Myocyte (in vitro differentiated cells): ENCODE measurements at places on chromosomes 6 and 20. TPM values are rescaled to one million over a fixed set of nuclear protein-coding genes. Genes with fewer than 3 reads are reported as not detected.

- DNase-seq = no peak
Observed at GRCh38 chr6:139939189-139939979, 564.9 kb upstream of the CITED2 start.

GRCh38 chr6:16136621-16137450 lies 8.0 kb downstream of the MYLIP start:
- peak; percentile 86 for DNase-seq

GRCh38 chr20:49904440-49905214 lies 10.7 kb downstream of the SPATA2 start:
- DNase-seq = no peak

- DNase-seq = no peak
Observed at GRCh38 chr20:49420292-49420691, 62.2 kb downstream of the KCNB1 start.

DNA sequence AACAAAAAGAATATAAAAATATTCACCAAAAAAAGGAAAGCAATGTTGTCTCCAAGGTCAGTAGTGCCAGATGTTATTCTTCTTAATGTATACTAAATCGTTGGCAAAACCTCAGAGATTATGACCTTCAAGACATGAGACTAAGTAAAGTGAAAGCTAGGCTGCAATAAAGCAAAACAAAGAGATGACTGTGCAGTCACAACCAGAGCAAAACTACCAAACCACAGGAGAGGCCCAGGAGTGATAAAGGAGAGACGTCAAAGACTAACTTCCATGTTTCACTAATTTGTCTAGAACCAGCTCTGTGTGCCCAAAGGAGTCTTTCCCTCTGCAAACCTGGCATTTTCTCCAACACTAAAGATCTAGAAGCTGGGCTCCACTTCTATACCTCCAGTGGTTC lies 155.9 kb upstream of the POU3F2 start:
- no peak for DNase-seq

DNA sequence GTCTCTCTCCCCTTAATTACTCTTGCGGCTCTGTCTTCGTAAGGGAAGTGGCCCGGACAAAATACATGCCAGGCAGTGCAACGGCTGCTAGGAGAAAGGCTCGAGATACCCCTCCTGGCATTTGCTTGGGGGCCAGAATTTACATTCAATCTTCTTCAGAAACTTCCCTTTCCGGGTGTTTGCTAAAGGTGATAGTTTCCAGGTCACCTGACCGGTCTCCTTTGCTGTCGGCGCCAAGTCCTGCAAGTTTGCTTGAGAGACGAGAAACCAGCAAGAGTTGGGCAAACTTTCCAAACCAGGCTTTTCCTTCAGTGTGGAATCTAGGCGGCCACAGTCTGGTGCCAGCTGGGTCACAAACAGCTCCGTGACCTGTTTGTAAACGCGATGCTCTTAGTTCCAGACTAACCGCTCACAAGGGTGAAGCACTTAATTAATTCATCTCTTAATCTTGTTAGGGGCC lies 563 bp upstream of the SRSF3 start:
- no peak for DNase-seq

GRCh38 chr6:137217801-137218472 lies 1.2 kb downstream of the IFNGR1 start:
- peak; percentile 53 for DNase-seq

DNA sequence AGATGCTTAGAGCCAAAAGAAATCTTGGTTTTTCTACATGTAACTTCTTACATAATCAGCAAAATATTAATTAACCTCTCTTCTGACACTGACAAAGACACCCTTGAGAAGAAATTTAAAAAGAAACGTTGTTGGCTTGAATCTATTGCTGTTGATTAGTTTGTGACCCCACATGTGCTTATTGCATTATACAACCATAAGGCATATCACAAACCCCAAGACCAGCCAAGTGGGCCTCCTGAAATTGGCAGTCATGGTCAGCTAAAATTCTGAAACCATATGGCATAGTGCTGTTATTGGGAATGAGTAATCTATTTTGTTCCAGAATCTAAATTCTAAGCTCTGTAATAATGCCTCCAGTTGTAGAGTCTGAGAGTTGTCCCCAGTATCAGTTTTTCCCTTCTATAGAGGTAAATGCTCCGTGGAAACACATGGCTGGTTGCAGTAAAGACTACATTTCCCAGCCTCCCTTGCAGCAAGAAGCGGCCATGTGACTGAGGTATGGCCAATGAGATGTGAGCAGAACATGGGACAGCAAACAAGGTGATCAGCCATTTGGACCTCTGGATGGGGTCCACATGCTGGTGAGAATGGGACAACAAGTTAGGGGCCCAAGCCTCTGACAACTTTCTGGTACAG lies 42.3 kb upstream of the PTPN1 start:
- DNase-seq = peak; percentile 40

GRCh38 chr6:20204512-20204894 lies 7.8 kb downstream of the MBOAT1 start:
- DNase-seq = no peak

GRCh38 chr6:45461486-45461885 lies 83.8 kb upstream of the SUPT3H start:
- DNase-seq = no peak

DNA sequence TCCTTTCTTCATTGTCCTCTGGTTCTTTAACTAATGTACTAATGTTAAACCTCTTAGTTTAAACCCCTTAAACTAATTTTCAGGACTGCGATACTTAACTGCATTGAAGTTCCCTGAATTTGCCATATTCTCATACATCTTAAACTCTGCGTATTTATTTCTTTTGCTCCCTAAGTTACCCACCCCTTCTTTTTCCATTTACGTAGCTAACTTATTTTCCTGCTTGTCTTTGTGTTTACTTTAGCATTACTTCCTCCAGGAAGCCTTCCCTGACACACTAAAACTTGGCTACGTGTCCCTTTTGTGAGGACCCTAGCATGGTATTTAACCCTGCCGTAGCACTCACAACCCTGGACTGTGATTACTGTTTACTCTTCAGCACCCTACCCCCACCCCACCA lies 79.0 kb downstream of the UBR2 start:
- DNase-seq = no peak

GRCh38 chr6:31037169-31037568 lies 26.9 kb downstream of the MUC22 start:
- DNase-seq = peak; percentile 93

DNA sequence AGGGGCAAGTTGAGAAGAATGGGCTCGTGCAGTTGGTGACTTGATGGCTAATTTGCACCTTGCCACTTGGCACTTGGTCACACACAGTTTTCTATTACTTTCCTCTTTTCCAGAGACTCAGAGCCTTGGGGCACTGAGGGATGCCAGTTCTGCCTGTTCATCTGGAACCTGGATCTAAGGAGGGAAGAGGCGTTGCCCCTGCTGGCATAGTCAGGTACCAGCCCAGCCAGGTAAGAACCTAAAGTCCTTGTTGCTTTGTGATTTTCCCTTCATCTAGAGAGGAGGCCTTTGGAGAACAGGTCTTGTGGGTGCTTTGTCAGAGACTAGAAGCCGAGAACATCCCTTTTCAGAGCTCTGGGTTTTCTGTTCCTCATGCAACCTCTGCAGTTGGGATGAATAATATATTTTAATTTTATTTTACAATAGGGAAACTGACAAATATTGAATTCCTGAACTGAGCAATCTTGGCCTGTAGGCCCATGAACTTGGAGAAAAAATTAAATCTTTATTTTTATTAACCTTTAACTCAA lies 11.4 kb downstream of the SYTL3 start:
- DNase-seq = no peak

DNA sequence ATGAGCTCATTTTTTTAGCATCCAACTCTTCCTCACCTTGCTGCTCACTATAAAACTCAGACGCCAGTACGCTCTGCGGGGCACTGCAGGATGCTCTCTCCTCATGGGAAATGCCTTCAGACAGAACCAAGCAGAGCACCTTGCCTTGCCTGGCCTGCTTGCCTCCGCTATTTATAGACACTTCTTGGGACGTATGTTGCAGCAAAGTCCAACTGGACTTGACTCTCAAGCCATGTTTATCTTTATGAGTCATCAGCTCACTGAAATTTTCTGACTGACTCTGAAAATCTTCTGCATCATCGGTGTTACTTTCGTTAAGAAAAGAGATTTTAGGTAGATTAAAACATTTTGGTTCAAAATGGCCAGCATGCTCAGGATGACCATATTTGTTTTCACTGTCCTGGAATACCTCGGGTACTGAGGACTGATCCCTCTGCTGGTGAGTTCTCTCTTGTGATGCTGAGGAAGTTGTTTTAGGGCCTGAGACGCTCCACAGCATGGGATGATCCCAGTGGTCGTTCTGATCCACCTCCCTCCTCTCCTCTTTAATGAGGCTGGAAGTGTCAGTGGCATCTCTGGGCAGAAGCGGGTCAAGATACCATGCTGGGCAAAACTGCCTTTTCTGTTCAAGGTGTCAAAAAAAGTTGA lies 204.5 kb downstream of the KIF16B start:
- peak; percentile 27 for DNase-seq

- no peak for DNase-seq
Observed at GRCh38 chr20:12079490-12079889, 161.8 kb downstream of the BTBD3 start.

DNA sequence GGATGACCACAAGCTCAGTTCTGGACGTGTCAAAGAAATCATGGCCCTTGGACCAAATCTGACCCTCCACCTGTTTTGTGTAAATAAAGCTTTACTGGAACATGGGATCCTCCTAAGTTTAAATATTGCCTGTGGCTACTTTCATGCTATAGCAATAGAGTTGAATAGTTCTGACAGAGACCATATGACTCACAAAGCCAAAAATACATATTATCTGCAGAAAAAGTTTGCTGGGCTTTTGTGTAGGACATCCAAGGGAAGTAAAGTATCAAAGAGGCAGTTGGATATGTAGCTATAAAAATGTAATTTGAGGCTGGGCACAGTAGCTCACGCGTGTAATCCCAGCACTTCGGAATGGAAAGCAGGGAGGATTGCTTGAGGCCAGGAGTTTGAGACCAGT lies 78.9 kb downstream of the TOX2 start:
- DNase-seq = no peak

DNA sequence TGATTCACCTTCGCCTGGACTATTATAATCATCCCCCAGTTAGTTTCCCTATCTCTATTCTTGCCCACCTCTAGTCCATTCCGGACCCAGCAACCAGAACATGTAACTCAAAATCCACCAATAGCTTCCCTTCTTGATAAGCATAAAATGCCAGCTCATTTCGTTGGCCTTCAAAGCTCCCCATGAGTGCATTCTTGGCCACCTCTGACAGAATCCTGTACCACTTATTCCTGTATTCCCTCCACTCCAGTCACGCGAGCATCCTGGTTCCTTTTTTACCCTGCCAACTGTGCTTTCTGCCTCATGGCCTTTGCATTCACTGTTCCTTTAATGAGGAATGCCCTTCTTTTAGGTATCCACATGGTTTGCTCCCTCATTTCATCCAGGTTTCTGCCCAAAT lies 36.7 kb downstream of the CYP24A1 start:
- no peak for DNase-seq

- DNase-seq = no peak
Observed at GRCh38 chr6:94570581-94570980, 1006.8 kb upstream of the MANEA start.

LHFPL5 gene
- total RNA-seq = not detected in 2 replicates

OPN5 gene
- not detected in 2 replicates for total RNA-seq

HTR1B gene
- total RNA-seq = 0.48 and 0.73 TPM in 2 replicates

METTL24 gene
- total RNA-seq = not detected in 2 replicates

BEND3 gene
- 2.2 and 2.6 TPM in 2 replicates for total RNA-seq

SLC22A3 gene
- not detected in 2 replicates for total RNA-seq

FGD2 gene
- not detected in 2 replicates for total RNA-seq

CCN5 gene
- 0.16 and 0.19 TPM in 2 replicates for total RNA-seq

MYCT1 gene
- total RNA-seq = 0.21 TPM in 1 of 2 replicates, not detected in the other

GRM1 gene
- total RNA-seq = 0.21 and 0.75 TPM in 2 replicates

ID4 gene
- not detected in 2 replicates for total RNA-seq

ELOVL4 gene
- total RNA-seq = 1.9 and 2.2 TPM in 2 replicates

FOXF2 gene
- not detected in 2 replicates for total RNA-seq

KCNK16 gene
- total RNA-seq = not detected in 2 replicates

LAMA5 gene
- total RNA-seq = 90.5 and 173 TPM in 2 replicates
